ENCODE measurements at places on chromosomes 2 and 18.
A peak's percentile ranks its signal among the peaks of the same experiment; 100 is the strongest.

DNA sequence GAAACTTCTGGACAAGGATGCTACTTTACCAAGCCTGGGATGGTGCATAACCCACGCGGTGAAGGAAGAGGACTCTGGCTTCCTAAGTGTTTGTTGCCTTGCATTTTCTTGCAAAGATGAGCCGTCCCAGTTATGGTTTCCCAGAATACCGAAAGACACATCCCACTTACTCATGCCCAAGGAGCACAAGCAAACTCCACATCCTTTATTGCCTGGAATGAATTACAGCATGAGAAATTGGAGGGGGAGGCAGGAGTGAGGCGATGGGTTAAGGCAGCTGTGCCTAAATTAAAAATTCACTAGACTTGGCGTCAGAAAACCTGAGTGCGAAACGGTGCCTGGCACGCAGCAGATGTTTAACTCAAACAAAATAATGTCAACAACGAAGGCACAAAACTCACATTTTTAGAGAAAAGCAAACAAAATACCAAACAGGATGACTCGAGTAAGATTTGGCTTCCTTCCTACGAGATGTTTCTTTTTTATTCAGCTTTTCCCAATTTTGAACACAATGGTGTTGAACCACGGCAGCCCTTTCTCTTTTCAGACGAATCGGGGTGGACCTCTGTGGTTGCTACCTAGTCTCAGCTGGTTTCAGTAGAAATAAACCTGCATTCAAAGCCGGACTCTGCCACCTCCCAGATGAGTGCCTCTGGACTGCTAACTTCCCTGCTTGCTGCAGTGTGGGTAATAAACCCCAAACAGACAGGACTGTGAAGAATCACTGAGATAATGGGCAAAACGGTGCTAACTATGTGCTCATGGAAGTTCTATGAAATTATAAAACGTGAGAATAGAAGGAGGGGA, 100.3 kb upstream of the NCK2 start:
- DNase-seq, result no peak

- DNase-seq, result no peak
Observed at GRCh38 chr2:152420936-152421335, 86.0 kb downstream of the FMNL2 start.

DNA sequence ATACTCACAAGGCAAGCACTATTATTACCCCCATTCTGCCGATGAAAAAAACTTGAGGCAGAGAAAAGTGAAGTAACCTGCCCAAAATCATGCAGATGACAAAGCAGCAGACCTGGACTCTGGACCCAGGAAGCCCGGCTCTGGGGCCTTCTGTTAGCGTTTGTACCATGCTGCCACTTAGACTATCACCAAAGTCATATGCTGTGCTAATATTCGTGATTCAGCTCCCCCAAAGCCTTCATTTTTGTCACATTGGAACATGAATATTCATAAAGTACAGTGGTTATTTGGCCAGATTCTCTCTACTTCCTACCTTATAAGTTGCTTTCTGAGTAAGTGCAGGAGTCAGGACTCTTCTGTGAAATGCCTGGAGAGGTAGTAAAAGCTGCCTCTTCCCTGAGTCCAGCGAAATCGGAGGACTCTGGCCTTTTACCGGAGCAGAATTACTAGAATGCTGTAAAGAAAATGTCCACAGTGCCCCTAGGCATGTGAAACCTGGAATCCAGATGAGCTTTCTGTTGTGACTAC, 86.7 kb downstream of the FTCDNL1 start:
- no peak for DNase-seq

- no peak for DNase-seq
Observed at GRCh38 chr2:236366397-236366796, 102.2 kb upstream of the ASB18 start.

DNA sequence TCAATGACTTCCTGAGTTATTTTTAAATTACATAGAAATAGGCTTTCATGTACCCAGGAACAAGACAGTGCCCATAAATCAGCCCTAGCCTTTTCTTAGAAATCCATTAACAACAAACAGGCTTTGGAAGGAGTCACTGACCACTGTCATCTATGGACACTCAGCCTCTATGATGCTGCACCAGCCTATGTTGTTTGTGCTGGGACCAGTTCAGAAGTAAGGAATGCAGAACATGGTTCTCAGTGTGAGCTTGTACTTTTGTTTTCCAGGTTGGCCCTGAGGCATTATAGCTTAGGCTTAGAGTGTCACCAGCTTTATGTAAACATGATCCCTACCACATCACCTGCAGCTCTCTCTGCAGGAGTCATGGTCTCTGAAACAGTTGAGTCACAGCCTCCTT, 335.7 kb upstream of the CDH7 start:
- no peak for DNase-seq

GRCh38 chr18:48126240-48126639, 195.8 kb upstream of the SMAD2 start:
- DNase-seq, result no peak

GRCh38 chr18:25896178-25896780, 194.1 kb downstream of the SS18 start:
- DNase-seq, result peak; percentile 45

DNA sequence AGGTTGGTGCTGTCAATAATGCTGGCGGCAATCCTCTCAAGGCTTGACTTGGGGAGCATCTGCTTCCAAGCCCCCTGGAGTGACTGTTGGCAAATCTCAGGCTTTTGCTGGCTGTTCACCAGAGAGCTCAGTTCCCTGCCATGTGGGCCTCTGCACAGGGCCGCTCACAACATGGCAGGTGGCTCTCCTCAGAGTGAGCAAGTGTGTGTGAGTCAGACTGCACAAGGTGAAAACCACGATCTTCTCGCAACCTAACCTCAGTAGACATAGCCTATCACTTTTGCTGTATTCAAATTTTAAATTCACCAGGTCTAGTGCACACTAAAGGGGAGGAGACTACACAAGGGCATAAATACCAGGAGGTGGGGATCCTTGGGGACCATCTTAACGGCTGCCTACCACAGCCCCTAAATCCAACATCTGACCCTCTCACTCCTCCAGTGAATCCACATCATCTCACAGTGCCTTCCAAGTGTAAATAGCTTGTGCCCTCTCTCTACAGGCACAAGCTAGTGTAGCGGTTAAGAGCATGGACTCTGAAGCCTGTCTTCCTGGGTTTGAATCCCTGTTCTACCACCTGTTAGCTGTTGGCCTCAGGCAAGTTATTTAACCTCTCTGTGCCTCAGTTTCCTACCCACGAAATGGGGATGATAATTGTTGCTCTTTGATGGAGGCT, 187.7 kb upstream of the CXCR4 start:
- DNase-seq, result peak; percentile 57

GRCh38 chr2:241412144-241412543, 56.1 kb downstream of the FARP2 start:
- no peak for DNase-seq

- DNase-seq, result no peak
Observed at GRCh38 chr18:45409971-45410370, 205.3 kb upstream of the SLC14A2 start.

GRCh38 chr2:179059026-179059700, 9.2 kb upstream of the CCDC141 start:
- DNase-seq, result no peak

DNA sequence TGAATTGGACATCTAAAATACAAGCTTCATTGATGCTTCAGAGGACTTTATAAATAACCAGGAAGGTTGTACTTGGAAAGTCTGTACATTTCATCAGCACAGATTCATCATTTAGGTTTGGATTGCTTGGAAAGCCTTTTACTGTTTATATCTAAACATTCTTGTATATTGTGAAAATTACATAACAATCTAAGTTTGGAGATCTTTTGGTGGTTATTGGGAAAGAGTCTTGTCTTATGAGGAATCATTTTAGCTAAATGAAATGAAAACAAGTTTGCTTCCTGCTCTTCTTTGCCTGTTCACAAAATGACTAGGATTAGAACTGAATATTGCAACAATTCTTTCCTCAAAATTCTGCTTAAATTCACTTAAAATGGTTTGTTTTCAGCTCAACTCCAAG, 79.3 kb downstream of the ABI2 start:
- no peak for DNase-seq

GRCh38 chr2:100422320-100423055, 5.0 kb upstream of the CHST10 start:
- peak; percentile 55 for DNase-seq

All from WERI-Rb-1 (cell line).